ENCODE measurements at places on chromosomes 5 and 9.
A peak's percentile ranks its signal among the peaks of the same experiment; 100 is the strongest.

DNA sequence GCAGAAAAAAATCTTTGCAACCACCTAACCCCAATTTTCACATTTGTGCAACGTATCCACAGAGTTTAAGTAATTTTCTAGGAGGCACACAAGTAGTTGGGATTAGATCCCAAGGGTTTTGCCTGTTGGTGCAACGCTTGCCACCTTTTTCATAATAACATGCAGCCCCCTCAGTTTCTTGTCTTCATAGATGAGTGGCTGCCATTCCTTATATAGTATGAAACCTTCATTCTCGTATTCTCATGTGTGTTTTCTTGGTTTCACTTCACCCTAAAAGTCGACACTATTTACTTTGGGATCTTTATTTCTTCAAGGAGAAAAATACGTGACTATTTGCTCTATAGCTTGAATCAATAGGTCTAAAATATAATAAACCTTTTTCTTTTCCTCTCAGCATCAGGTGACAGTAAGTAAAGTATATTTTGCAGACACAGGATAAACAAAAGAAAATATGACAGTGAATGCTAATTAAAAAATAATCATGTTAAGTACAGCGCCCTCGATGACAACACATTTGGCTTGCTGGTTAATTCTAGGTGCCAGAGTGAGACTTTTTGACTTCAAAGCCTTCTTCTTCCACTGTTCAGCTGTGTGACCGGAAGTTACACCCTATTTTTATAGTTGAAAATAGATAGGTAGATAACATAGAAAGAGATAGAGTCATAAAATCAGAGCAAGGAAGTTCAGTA, 342.8 kb upstream of the CCNG1 start:
- no peaks in the 10 kb centered on the region for H3K4me1 ChIP-seq
- no peak for DNase-seq
- no peak overlapping the region for H3K27ac ChIP-seq

GRCh38 chr9:106906129-106906528, 43.2 kb downstream of the ZNF462 start:
- H3K36me3 ChIP-seq: no peaks in the 10 kb centered on the region
- peaks cover 6% of the 10 kb centered on the region for H3K4me1 ChIP-seq
- peak overlapping the region; percentile 36 for H3K27ac ChIP-seq
- DNase-seq: no peak
- no peaks in the 10 kb centered on the region for H3K27me3 ChIP-seq

DNA sequence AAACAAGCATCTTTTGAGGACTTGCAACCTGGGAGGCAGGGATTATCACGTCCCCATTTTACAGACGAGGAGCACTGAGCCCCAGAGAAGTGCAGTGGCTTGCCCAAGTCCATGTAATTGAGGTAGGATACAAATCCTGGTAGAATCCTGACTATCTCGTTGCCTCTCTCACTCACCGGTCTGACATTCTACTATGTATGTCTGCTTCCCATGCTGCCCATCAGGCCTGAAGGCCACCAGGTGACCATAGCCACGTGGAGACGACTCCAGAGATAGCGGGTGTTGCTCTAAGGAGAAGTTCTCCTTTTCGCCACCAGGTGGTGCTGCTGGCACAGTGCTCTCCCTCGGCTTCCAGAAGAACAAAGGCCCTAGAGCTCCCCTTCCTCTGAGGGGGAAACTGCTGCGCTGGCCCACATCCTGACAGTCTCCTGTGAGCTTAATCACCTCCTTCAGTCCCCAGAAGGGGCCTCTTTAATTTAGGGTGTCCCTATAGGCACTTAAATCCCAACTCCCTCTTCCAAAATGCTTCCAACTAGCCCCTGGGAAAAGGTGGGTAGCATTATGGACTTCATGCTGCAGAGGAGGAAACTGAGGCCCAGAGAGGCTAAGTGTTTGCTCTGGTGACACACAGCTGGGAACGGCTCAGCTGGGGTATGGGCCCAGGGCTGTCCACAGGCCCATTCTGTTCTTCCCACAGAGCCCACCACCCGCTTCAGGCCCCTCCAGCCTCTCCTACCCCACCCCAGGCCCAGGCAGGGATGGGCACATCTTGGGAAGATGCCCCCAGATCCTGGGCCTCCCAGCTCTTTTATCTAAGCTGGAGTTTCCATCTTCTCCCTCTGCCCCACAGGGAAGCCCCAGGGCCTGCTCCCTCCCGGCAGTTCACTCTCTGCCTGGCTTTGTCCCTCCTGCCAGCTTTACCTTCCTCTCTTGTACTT, 6.4 kb downstream of the SLC34A1 start:
- H3K4me1 ChIP-seq: peaks cover 32% of the 10 kb centered on the region
- no peaks in the 10 kb centered on the region for H3K27me3 ChIP-seq
- H3K36me3 ChIP-seq: no peaks in the 10 kb centered on the region
- peak overlapping the region; percentile 80 for H3K27ac ChIP-seq
- DNase-seq: peak; percentile 89

- no peaks in the 10 kb centered on the region for H3K4me1 ChIP-seq
- no peak overlapping the region for H3K27ac ChIP-seq
- no peak overlapping the region for H3K4me3 ChIP-seq
These were observed 12.7 kb downstream of the SLC1A3 start for GRCh38 chr5:36619012-36619635.

GRCh38 chr5:90529939-90530677, 724 bp upstream of the LYSMD3 start:
- peak overlapping the region; percentile 75 for H3K4me3 ChIP-seq
- peak overlapping the region; percentile 88 for H3K27ac ChIP-seq

Data from suprapubic skin (tissue), 4 donors.